ENCODE measurements at places on chromosomes 5 and 9.

GRCh38 chr9:28121366-28121765 lies 548.1 kb upstream of the C9orf72 start:
- DNase-seq: no peak

DNA sequence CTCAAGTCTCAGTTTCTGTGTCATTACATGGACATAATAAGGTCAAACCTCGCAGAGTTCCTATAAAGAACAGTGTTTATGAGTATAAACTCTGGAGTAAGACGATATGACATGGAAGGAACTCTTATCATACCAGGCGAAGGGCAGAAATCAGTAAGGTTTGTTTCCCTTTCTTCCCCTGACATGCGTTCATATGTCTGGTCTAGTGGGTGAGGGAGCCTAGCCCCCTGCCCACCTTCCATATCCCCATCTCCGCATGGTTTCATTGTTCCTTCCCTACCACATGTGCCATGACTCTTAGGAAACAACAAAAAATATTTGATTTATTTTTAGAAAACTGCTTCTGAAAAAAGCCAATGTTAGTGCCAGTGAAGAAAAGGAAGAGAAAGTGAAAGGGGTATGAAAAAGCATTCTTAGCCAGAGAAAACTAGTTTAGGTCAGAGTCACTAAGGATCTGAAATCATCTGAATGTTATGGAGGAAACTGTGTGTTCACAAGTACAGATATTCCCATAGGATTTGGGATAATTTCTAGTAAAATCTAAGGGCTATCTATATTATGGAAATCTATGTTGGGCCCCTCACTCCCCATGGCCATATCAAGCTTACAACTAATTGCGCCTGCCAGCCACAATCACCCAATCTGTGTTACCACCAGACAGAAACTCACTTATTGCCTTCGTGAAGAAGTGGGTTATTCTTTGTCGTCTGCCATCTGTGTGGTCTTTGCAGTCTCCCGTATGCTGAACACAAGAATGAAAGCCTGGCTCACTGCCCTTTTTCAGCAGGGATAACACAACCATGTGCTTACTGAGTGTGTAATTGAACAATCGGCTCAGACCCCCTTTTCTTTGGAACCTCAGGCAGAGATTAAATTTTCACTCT lies 19.9 kb upstream of the HMHB1 start:
- DNase-seq: no peak

DNA sequence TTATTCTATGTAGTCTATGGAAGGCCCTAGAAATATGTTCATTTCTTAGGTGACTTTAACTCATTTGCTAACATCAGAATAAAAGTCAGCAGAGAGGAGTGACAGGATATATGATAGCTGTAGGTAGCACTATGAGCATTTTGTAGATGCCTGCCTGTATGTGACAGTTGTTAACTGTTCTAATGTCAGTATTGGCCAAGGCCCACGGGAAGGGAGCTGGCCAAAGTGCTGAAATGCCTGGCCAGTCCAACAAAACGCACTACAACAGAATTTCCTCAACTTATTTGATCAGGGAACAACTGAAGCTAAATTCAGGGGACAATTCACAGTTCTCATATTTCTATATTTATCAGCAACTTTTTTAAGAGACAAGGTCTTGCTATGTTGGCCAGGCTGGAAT lies 20.8 kb downstream of the SV2C start:
- no peak for DNase-seq

DNA sequence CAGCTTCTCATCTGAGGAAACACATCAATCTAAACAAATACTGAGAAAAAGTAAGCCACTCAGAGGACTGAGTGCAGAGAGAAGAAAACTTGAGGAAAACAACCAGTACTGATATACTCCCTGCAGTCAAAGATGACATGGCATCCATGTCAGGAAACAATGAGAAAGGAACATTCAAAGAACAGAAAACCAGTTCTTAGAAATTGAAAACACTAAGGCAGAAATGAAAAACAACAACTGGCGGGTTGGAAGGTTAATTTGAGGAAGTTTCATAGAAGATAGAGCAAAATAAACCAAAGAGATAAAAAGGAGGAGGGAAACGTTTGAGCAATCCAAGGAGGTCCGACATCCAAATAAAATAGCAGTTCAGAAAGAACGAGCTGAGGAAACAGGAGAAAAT lies 475.2 kb downstream of the HINT1 start:
- DNase-seq: no peak

DNA sequence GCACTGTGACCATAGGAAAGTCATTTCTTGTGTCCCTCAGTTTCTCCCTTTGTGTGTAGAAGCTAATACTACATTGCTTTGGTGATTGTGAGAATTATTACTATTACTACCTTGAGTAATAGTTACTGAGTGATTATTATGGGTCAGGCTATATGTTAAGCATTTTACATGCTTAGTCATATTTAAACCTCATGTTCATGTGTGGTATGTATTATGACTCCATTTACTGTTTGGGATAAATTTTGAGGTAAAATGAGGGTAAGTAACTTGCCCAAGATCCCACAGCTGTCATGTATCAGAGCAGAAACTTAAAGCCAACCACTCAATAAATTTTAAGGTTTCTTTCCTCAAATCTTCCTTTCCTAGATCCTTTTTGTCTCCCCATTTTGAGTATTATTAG lies 28.3 kb downstream of the SLF1 start:
- no peak for DNase-seq

GRCh38 chr5:7869474-7870136 lies 657 bp downstream of the MTRR start:
- peak; percentile 17 for DNase-seq

GRCh38 chr5:159944056-159944600 lies 27.8 kb downstream of the ADRA1B start:
- DNase-seq: no peak

DNA sequence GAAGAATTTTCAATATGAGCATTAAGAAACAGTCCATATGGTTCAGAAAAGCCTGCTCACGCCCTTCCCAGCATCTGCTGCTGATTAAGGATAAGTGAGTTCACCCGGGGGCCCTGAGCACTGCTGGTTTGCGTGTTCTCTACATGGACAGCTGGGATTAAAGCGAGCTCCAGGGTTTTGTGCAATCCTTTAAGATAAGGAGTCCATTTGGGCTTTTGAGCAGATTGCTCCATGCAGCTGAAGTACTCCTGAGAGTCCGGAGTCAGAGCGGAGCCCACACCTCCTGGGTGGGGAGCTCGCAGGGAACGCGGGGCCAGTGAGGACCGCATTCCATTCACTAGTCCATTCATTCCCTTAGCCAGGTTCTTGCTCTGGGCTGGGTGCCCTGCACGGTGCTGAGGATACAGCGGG lies 149.3 kb upstream of the COL5A1 start:
- DNase-seq: no peak

DNA sequence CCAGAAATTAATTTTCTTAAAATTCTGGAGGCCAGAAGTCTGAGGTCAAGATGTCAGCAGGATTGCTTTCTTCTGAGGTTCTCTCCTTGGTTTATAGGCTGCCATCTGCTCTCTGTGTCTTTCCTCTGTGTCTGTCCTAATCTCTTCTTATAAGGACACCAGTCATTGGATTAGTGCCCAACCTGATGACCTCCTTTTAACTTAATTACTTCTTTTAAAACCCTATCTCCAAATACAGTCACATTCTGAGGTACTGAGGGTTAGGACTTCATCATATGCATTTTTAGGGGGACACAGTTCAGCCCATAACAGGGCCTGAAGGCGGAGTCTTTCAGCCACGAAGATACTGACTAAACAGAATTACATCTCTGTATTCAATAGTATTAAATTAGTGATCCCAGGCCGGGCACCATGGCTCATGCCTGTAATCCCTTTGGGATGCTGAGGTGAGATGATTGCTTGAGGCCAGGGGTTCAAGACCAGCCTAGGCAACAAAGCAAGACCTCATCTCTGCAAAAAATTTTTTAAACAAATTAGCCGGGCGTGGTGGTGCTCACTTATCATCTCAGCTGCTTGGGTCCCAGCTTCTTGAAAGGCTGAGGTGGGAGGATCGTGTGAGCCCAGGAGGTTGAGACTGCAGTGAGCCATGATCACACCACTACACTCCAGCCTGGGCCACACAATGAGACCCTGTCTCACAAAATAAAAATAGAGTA lies 5.9 kb upstream of the RPS6 start:
- no peak for DNase-seq

GRCh38 chr9:34642679-34643078 lies 3.8 kb upstream of the GALT start:
- no peak for DNase-seq

- DNase-seq: no peak
Observed at GRCh38 chr9:73151653-73152542, at the start of gene ANXA1. ANXA1 (plus strand) TSS chr9:73151865; CDS start chr9:73158536, 6,671 bp downstream.

DNA sequence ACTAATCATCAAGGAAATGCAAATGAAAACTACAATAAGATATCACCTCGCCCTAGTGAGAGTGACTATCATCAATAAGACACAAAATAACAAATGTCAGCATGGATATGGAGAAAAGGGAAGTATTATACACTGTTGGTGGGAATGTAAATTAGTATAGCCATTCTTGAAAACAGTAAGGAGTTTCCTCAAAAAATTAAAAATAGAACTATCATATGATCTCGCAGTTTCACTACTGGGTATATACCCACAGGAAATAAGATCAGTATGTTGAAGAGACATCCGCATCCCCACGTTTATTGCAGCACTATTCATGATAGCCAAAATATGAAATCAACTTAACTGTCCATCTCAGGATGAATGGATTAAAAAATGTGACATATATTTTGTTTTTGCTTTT lies 31.6 kb upstream of the STK32A start:
- DNase-seq: no peak

DNA sequence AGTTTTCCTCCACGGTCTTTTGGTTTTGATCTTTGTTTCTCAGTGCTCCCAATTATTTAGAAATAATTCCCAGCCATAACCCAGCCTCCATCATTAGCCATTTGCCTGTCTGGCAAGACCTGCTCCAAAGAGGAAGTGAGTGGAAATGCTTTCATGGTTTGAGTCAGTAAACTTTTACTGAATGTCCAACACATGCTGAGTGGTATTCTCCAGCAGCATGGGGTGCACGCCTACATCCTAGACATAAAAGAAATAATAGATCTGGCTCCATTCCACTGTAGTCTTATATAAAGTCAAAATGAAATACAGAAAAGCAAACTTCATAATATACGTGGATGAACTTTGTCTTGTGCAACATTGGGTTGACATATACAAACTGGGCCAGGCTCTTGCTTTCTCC lies 757.2 kb downstream of the TLE1 start:
- DNase-seq: no peak

GRCh38 chr9:16414451-16414850 lies 456.0 kb downstream of the BNC2 start:
- DNase-seq: no peak

- DNase-seq: no peak
Observed at GRCh38 chr5:116237917-116238500, 153.2 kb downstream of the COMMD10 start.

DNA sequence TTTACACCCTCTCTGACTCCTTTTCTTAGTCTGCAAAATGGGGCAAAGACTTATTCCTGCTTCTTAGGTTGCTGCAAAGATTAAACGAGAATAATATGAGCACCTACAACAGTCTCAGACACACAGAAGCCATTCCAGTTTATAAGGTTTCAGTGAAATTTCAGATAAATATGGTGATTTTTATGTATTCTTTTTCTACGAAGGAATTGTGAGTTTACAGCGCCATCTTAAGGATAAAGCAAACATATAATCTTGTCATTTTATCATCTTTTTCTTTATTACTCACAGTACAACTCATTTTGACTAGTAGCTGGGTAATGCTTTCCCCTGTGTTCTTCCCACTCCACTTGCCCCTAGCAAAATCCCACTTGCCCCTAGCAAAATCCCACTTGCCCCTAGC lies 29.2 kb upstream of the SMC5 start:
- DNase-seq: no peak

GRCh38 chr5:151612689-151613427 lies 21.7 kb upstream of the FAT2 start:
- no peak for DNase-seq

DNA sequence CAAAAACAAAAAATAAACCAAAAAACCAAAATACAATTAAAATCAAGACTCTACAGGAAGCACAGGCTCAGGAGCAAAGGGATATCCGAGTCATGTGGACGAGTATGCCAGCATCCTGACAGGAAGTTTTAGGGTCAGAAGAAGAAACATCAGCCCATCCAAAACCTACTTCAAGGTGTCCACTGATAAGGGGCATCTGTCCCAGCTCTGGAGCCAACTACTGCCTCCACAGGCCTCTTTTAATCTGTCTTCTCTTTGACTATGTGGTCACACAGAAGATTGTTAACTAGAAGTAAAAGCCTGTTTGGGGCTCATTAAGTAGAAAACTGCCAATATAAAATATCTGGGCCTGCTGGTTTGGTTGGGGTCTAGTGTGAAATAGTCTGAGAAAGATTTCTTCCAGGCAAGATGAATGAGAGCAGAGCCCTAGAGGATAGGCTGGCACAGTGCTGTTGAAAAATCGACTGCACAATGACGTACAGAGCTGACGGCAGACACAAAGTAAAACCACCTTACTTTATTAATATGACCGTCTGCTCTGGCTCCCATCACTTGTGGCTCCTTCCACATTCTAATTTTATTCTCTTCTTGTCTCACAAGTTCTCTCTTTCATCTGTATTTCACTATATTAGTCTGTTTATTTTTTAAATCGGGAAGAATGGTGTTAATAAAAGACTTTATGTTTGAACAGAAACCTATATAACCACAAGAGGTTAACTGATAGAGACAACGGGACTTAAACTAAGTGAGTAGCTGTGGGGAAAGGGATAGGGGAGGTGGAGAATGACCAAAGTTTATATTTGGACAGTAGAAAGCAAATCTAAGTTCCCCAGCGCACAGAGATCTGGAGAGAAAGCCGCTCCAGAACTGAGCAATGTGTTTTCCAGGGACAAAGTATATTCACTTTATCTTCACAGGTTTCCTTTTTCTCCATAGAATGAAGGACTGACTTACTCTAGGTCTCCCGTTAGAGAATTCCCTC lies 22.9 kb upstream of the MSH3 start:
- no peak for DNase-seq

DNA sequence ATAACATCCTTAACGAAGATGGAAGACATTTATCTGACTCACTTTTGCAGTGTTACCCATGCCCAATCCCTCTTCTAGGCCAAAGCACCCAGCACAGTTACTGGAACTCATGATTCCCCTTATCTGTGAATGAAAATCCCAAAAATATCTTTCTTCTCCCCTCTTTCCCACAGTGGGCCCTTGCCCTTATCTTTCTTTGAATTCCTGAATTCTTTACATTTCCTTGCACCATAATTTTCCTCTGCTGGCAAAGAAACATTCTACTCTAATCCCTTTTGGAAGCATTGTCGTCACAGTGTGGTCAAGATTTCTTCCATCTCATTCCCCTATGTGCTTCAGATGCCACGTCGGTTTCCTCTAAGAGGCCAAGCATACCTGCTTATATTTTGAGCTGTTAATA lies 135.9 kb upstream of the LIFR start:
- no peak for DNase-seq

GRCh38 chr5:76450054-76450453 lies 47.0 kb downstream of the IQGAP2 start:
- no peak for DNase-seq

GRCh38 chr9:101465326-101465915 lies 29.8 kb upstream of the ALDOB start:
- no peak for DNase-seq

GRCh38 chr9:113957351-113957750 lies 81.2 kb downstream of the ZNF618 start:
- no peak for DNase-seq

- DNase-seq: no peak
Observed at GRCh38 chr5:138353560-138354080, 1.1 kb downstream of the KDM3B start.

- no peak for DNase-seq
Observed at GRCh38 chr9:76137931-76138330, 247.5 kb downstream of the PCSK5 start.

Data from stimulated activated CD8-positive, alpha-beta memory T cell treated with anti-CD3 and anti-CD28 coated beads, Interleukin-4, amount 100 ng/mL, for 24 hours (primary cell).